ENCODE measurements at places on chromosomes 12 and 14. TPM values are rescaled to one million over a fixed set of nuclear protein-coding genes. Genes with fewer than 3 reads are reported as not detected.

The KERA gene
- total RNA-seq, result not detected

DNA sequence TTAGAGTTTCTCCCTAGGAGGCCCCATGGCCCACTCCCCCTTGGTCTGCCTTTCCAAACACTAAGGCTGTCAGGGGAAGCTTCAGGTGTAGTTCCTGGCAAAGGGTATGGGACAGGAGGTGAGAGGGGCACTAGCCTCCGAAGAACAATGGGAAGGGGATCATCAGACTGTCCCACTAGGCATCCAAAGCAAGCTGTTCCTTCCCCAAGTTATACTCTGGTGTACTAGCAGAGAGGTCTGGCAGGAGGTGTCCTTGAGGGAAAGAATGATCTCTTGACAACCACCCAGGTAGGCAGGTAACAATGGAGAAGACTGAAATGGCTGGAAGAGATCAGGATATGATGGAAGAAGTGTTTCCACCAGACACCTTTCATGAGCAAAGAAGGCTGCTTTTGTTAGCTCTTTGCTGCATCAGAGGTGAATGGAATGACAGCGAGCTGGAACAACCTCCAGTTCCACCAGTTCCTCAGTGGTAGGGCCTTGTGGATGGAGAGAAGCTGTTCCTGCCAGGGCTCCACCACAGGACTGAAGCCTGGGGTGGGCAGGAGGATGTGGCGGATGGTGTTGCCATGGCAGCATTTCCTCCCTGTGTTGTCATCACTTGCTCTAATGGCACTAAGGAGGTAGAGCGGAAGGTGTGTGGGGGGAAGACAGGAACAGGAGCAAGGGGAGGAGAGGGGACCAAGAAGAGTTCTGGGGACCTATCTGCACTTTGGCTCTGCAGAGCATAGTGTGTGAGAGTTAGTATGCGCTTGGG lies 2.3 kb upstream of the AGAP2 start:
- H3K36me3 ChIP-seq, result no peaks in the 10 kb centered on the region
- peaks cover 51% of the 10 kb centered on the region for H3K27me3 ChIP-seq
- H3K4me3 ChIP-seq, result no peak overlapping the region
- no peak overlapping the region for H3K27ac ChIP-seq

- H3K36me3 ChIP-seq, result peaks cover 4% of the 10 kb centered on the region
- H3K27me3 ChIP-seq, result no peaks in the 10 kb centered on the region
- H3K4me3 ChIP-seq, result no peak overlapping the region
Measured at GRCh38 chr14:52918486-52918885, 32.4 kb downstream of the FERMT2 start.

The SLC15A5 gene
- total RNA-seq, result not detected

- H3K27me3 ChIP-seq, result no peaks in the 10 kb centered on the region
- DNase-seq, result no peak
- H3K4me1 ChIP-seq, result no peaks in the 10 kb centered on the region
- H3K27ac ChIP-seq, result no peak overlapping the region
- no peaks in the 10 kb centered on the region for H3K36me3 ChIP-seq
Measured at GRCh38 chr12:41950455-41950854, 194.2 kb downstream of the GXYLT1 start.

The WNT1 gene
- total RNA-seq, result not detected

The RNASE1 gene
- total RNA-seq, result not detected

DNA sequence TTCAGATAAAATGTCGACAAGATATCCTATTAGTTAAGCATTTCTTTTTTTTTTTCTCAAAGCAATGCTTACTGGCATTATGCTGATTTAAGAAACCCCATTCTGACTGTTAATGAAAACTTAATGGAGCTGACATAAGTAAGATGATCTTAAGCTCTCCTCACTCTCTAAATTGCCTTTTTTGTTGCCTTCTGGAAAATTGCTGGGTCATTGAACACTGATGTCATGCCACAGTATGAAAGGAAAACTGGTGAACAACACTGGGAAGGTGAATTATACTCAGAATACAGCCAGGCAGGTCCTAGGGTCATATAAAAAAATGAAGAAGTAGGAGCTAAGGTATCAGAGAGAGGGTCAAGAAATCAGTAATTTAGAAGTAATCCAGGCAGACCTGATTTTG lies 179.9 kb downstream of the BTG1 start:
- H3K36me3 ChIP-seq, result no peaks in the 10 kb centered on the region
- no peaks in the 10 kb centered on the region for H3K27me3 ChIP-seq
- H3K4me1 ChIP-seq, result no peaks in the 10 kb centered on the region
- DNase-seq, result no peak

DNA sequence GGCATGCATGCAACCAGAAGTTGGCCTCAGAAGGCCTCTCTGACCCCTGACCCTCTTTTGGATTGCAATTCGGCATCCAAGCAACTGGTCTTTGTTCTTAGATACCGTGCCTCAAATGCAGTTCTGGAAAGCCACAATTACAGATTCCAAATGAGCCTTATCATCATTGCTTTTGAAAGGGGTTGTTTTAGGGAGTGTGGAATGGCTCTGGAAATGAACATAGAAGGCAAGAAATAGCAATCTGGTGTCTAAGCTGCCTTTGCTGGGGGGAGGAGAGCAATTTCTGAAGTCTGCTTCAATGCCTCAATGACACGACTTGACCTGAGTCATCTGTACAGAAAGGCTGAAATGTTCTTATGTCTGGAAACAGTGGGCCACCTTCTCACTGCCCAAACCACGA lies 250.1 kb downstream of the NUAK1 start:
- no peaks in the 10 kb centered on the region for H3K27me3 ChIP-seq
- H3K4me3 ChIP-seq, result no peak overlapping the region
- no peak for DNase-seq
- no peaks in the 10 kb centered on the region for H3K36me3 ChIP-seq
- H3K27ac ChIP-seq, result no peak overlapping the region
- no peaks in the 10 kb centered on the region for H3K4me1 ChIP-seq

GRCh38 chr12:104189915-104190555 lies 25.5 kb upstream of the TXNRD1 start:
- H3K4me3 ChIP-seq, result no peak overlapping the region
- DNase-seq, result peak; percentile 65
- H3K27me3 ChIP-seq, result no peaks in the 10 kb centered on the region
- no peaks in the 10 kb centered on the region for H3K4me1 ChIP-seq

- no peak overlapping the region for H3K4me3 ChIP-seq
- no peaks in the 10 kb centered on the region for H3K27me3 ChIP-seq
- peak; percentile 57 for DNase-seq
- H3K36me3 ChIP-seq, result no peaks in the 10 kb centered on the region
- H3K27ac ChIP-seq, result no peak overlapping the region
Measured at GRCh38 chr14:55605793-55606192, 25.8 kb downstream of the KTN1 start.

- DNase-seq, result peak; percentile 100
- peaks cover 19% of the 10 kb centered on the region for H3K4me1 ChIP-seq
- no peaks in the 10 kb centered on the region for H3K36me3 ChIP-seq
- H3K4me3 ChIP-seq, result no peak overlapping the region
- H3K27ac ChIP-seq, result no peak overlapping the region
Measured at GRCh38 chr12:22286569-22286968, 47.9 kb downstream of the ST8SIA1 start.

DNA sequence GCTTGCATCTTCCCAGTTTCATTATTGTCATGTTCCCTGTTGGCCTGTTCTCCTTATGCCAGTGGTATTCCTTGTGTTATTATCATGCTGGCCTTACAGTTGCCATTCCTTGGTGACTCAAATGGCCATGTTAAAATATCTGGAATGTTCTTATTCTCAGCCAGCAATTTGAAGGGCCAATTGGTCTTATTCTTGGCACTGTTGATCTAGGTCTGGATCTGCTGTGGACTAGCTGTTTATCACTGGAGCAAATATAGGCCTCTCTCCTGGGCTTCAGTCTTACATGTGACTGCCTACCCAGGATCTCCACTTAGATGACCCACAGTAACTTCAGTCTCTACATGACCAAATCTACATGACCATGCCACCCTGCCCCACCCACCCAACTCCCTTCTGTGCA lies 5.4 kb downstream of the CIPC start:
- DNase-seq, result no peak
- H3K4me1 ChIP-seq, result peaks cover 9% of the 10 kb centered on the region
- H3K27ac ChIP-seq, result no peak overlapping the region
- no peaks in the 10 kb centered on the region for H3K27me3 ChIP-seq
